ENCODE measurements at places on chromosomes 2 and 18. TPM values are rescaled to one million over a fixed set of nuclear protein-coding genes. Genes with fewer than 3 reads are reported as not detected.

Gene WDR75
- 85.3 TPM for total RNA-seq

Gene AGXT
- not detected for total RNA-seq

Gene GEN1
- 42.5 TPM for total RNA-seq

Gene FAM228A
- not detected for total RNA-seq

Gene COL3A1
- total RNA-seq = 0.22 TPM

Gene ALK
- total RNA-seq = not detected

Gene HOXD12
- total RNA-seq = not detected

All from neural progenitor cell (in vitro differentiated cells).